ENCODE measurements at places on chromosomes 3 and 15.

DNA sequence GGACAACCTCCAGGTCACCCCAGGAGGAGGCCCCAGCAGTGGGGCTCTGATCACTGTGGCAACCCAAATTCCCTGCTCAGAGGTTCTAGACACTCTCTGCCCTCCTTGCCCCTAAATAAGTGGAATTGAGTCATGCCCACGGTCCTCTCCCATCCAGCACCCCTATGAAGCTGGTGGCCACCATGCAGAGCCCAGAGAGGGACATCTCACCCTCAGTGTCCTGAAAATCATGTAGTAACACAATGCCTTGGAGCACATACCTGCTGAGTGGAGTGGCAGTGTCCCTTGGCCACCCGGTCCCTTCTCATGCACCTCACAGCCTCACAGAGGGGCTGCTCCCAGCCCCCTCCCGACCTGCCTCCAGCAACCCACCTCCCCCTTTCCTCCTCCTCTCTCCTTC is 114.3 kb upstream of the MEF2A start:
- DNase-seq: no peak

DNA sequence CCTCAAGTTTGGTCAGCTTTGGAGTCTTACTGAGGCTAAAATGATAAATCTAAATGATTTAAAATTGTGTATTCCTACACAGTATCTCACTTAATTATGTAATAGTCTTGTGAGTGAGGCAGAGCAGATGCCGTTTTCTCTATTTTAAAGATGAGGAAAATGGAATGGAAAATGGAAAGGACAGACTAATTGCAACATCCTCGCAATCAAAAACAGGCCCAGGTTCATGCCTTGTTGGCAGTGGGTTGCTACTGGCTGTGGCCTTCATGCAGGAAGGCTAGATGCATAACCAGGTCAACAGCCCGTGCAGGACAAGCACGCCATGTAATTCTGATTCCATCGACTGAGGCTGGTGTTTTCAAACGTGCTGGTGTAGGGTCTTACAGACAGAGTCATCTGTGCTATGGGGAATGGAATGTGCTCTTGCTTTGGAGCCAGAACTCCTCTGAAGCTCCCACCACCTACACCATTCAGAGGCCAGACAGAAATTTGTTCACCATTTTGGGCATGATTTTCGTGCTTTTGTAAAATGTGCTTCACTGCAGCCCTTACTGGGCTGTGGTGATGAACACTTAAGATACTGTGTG is 37.9 kb downstream of the MLH1 start:
- no peak for DNase-seq

- no peak for DNase-seq
These were observed 87.6 kb downstream of the BDH1 start for GRCh38 chr3:197468167-197468566.

- DNase-seq: no peak
These were observed 77.9 kb downstream of the SERPINI1 start for GRCh38 chr3:167813169-167814123.

- peak; percentile 73 for DNase-seq
These were observed 5.6 kb upstream of the CCDC13 start for GRCh38 chr3:42778644-42779043.

GRCh38 chr3:24640330-24640877 is 145.8 kb upstream of the THRB start:
- DNase-seq: peak; percentile 25

DNA sequence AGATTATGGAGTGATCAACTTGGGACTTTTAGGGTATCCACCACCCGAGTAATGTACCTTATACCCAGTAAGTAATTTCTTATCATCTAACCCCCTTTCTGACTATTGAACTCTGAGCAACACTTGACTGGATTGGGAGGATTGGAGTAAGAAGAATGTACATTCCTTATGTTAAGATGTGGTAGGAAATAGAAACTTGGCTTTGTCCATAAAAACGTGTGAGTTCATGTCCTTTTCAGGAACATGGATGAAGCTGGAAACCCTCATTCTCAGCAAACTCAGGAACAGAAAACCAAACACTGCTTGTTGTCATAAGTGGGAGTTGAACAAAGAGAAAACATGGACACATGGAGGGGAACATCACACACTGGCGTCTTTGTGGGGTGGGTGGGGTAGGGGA is 112.3 kb downstream of the PTPRG start:
- DNase-seq: no peak

DNA sequence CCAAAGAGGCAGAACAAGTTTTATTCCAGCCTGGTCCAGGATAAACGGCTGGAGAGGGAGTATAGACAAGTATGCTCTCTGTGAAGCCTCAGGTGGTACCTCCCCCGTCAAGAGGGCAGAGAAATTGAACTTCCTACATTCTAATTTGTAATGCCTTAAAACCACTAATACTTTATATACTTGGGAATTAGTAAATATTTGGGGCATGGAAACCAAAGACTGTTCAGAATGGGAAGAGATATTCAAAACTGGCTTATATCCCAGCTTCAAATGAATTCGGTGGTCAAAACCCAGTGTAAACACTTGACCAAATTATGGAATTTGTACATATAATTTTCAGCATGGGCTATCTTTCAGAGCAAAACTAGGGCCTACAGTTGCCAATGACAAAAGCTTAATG is 122.6 kb downstream of the FBN1 start:
- DNase-seq: no peak

Data from AG09319 (cell line).